ENCODE measurements at places on chromosomes 12 and 14. TPM values are rescaled to one million over a fixed set of nuclear protein-coding genes. Genes with fewer than 3 reads are reported as not detected.

Gene CATSPERB
- total RNA-seq, result 0.91 TPM

Gene UBE3B
- total RNA-seq, result 37.6 TPM

Gene BDKRB1
- total RNA-seq, result not detected

Gene OLR1
- not detected for total RNA-seq

Gene CD4
- 141 TPM for total RNA-seq

Gene CMA1
- total RNA-seq, result not detected

Gene PLEKHD1
- not detected for total RNA-seq

Gene ERBB3
- total RNA-seq, result 1.9 TPM

Gene NKX2-1
- total RNA-seq, result not detected

- H3K27me3 ChIP-seq, result peaks cover 21% of the 10 kb centered on the region
- no peak overlapping the region for H3K27ac ChIP-seq
- no peaks in the 10 kb centered on the region for H3K36me3 ChIP-seq
- DNase-seq, result no peak
- H3K4me1 ChIP-seq, result no peaks in the 10 kb centered on the region
These were observed 20.4 kb upstream of the RNF212B start for GRCh38 chr14:23217032-23218020.

GRCh38 chr14:102182936-102183619 lies 43.4 kb downstream of the WDR20 start:
- H3K36me3 ChIP-seq, result no peaks in the 10 kb centered on the region
- H3K4me3 ChIP-seq, result peak overlapping the region; percentile 88
- H3K27ac ChIP-seq, result peak overlapping the region; percentile 89
- peaks cover 76% of the 10 kb centered on the region for H3K4me1 ChIP-seq

DNA sequence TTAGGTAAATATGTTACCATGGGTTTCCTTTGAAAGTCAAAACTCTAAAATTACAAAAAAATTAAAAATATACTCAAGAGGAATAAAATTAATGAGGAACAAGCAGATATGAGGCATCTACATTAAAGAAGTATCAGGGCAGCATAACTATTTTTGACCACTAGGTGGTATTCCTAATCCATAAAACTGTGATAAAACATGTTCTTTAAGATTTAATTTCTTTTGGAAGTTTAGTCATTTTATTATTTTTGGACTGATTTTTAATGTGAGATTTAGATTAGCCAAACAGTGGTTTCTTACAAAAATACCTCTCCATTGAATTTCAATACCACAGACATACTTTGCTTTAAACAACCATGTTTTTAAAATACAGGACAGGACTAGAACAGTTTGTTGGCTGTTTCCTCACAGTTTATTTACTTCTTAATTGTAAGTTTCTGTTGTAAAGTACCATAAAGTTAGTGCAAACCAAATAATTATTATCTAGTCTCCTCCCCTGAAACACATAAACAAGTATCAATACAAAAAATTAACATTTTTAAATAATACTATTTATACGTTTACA lies 49.8 kb downstream of the NTS start:
- no peak overlapping the region for H3K4me3 ChIP-seq
- H3K36me3 ChIP-seq, result no peaks in the 10 kb centered on the region
- H3K4me1 ChIP-seq, result no peaks in the 10 kb centered on the region
- H3K27ac ChIP-seq, result no peak overlapping the region
- no peaks in the 10 kb centered on the region for H3K27me3 ChIP-seq
- no peak for DNase-seq

GRCh38 chr14:23185063-23185462 lies 1.6 kb upstream of the SLC7A8 start:
- no peaks in the 10 kb centered on the region for H3K4me1 ChIP-seq
- H3K36me3 ChIP-seq, result no peaks in the 10 kb centered on the region
- H3K27me3 ChIP-seq, result no peaks in the 10 kb centered on the region
- DNase-seq, result no peak
- H3K27ac ChIP-seq, result no peak overlapping the region

- peaks cover 15% of the 10 kb centered on the region for H3K27me3 ChIP-seq
- H3K4me3 ChIP-seq, result no peak overlapping the region
- H3K27ac ChIP-seq, result no peak overlapping the region
- no peak for DNase-seq
These were observed 3.6 kb upstream of the IGFBP6 start for GRCh38 chr12:53093777-53094393.

DNA sequence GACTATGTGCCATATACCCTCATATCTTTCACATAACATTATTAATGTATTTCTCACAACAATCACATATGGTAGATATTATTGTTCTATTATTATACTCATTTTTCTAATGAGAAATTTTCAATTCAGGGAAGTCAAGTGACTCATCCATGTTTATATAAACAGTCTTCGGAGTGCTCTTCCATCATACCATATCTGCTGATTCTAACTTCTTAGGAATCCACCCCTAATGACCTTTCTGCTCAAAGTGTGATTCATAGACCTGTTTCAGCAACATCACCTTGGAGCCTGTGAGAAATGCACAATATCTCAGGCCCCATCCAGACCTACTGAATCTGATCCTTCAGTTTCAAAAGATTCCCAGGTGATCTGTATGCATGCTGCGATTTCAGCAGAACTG lies 39.8 kb upstream of the OVCH1 start:
- no peak overlapping the region for H3K27ac ChIP-seq
- no peaks in the 10 kb centered on the region for H3K36me3 ChIP-seq
- DNase-seq, result no peak
- peaks cover 17% of the 10 kb centered on the region for H3K27me3 ChIP-seq

GRCh38 chr12:49864798-49865090 lies 21.8 kb upstream of the BCDIN3D start:
- H3K36me3 ChIP-seq, result no peaks in the 10 kb centered on the region
- no peak for DNase-seq
- H3K4me3 ChIP-seq, result no peak overlapping the region
- no peak overlapping the region for H3K27ac ChIP-seq
- no peaks in the 10 kb centered on the region for H3K27me3 ChIP-seq
- H3K4me1 ChIP-seq, result peaks cover 7% of the 10 kb centered on the region

DNA sequence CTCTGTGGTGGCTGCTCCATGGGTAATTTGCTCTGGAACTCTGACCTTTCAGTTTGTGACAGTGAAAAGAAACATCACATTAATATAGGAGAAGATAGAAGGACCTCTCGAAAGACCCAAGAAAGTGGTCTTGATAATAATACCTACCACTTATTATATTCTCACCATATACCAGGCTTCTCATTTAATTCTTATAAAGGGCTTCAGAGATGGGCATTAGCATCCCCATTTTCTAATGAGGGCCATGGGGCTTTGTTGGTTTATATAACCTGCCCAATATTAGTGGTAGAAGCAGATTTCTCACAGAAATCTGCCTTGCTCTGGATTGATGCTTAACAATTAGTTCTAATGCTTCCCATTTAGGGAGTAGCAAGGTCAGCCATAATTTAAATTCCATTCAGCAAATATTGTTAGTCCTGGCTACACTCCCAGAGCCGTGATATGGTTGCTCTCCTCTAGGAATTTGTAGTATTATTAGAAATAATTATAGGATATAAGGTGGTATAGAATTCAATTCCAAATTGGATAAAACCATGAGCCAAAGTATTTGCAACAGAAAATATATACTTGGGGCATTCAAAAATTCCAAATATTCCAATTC lies 7.4 kb upstream of the AMIGO2 start:
- peaks cover 2% of the 10 kb centered on the region for H3K36me3 ChIP-seq
- DNase-seq, result no peak
- peaks cover 52% of the 10 kb centered on the region for H3K4me1 ChIP-seq
- H3K27ac ChIP-seq, result no peak overlapping the region
- H3K4me3 ChIP-seq, result no peak overlapping the region

GRCh38 chr12:55737581-55738122 lies 5.3 kb upstream of the GDF11 start:
- H3K27me3 ChIP-seq, result no peaks in the 10 kb centered on the region
- peak overlapping the region; percentile 81 for H3K4me3 ChIP-seq
- no peak for DNase-seq
- H3K36me3 ChIP-seq, result no peaks in the 10 kb centered on the region
- peaks cover 24% of the 10 kb centered on the region for H3K4me1 ChIP-seq
- peak overlapping the region; percentile 49 for H3K27ac ChIP-seq

GRCh38 chr14:98608071-98609060 lies 663.6 kb downstream of the BCL11B start:
- H3K4me3 ChIP-seq, result no peak overlapping the region
- H3K27me3 ChIP-seq, result no peaks in the 10 kb centered on the region
- H3K4me1 ChIP-seq, result peaks cover 11% of the 10 kb centered on the region
- H3K36me3 ChIP-seq, result no peaks in the 10 kb centered on the region
- DNase-seq, result no peak

DNA sequence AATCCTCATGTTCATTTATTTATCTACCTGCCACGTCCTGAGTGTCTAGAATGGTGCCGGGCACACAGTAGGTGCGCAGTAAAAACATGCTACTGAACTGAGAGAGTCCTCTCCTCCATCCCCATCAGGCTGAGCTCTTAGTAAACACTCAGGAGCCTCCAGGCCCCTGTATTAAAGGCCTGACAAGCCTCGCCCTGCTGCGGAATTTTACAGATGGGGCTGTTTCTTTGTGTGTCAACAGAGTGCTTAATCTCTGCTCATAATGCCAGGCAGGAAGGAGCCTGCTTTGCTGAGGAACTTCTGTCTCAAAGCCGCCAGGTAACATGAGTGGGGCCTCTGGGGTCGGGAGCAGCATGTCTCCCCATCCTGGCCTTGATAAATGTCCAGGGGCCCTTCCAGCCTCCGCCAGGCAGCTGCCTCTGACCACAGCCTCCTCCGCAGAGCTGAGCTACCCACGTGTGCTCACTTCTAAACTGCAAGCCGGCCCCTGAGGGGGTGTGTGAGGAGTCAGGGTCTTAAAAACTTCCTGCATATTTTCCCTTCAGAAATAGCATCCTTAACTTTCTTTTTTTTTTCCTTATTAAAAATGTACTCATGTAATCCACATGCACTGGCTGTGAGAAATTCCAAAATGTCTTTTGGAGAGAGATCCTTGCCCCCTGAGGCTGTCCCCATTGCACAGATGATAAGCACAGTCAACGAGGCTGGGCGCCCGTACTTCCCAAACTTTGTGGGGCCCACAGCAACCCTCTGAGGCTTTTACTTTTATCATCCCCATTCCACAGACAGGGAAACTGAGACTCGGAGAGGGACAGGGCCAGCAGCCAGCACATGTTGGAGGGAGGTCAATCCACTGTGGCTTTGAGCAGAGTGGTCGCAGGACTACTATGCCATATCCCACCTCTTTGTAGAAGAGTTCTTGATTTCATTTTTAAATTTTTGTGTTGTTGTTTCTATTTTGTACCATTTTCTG lies 116.0 kb upstream of the NCOR2 start:
- no peaks in the 10 kb centered on the region for H3K36me3 ChIP-seq
- H3K27me3 ChIP-seq, result peaks cover 24% of the 10 kb centered on the region
- DNase-seq, result no peak
- no peak overlapping the region for H3K27ac ChIP-seq
- H3K4me3 ChIP-seq, result no peak overlapping the region

DNA sequence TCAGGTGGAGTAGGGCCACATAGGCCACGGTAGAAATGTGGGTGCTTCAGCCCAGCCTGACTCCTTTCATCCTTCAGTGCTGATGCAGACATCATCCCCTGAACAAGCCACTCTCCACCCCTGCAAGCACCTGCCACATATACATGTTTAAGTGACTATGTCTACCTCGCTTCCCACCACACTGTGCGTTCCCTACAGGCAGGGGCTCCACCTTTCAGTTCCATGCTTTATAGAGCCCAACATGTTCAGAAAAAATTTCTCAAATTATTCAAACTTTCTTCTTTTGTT lies 11.6 kb downstream of the SLC7A7 start:
- H3K4me3 ChIP-seq, result no peak overlapping the region
- H3K27ac ChIP-seq, result no peak overlapping the region
- H3K27me3 ChIP-seq, result peaks cover 34% of the 10 kb centered on the region
- DNase-seq, result no peak
- no peaks in the 10 kb centered on the region for H3K36me3 ChIP-seq
- H3K4me1 ChIP-seq, result no peaks in the 10 kb centered on the region

DNA sequence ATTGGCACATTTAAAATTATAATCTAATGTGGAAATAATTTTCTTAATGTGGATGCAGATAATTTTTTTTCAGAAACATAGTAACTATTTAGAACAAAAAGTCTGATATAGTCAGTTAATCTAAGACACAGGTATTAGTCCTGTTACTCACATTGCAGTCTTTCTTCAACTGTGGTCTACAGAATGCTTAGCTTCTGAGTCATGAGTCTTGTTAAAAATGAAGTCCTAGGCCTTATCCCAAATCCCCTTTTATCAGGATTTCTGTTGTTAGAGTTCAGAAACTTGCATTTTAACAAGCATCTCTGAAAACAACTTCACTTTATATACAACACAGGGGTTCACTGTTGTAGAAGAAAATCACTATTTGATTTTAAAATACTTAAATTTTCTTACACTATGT lies 112.2 kb downstream of the SLC16A7 start:
- no peaks in the 10 kb centered on the region for H3K27me3 ChIP-seq
- no peak for DNase-seq
- H3K36me3 ChIP-seq, result peaks cover 7% of the 10 kb centered on the region

- H3K36me3 ChIP-seq, result peaks cover 11% of the 10 kb centered on the region
- no peak overlapping the region for H3K27ac ChIP-seq
- H3K4me3 ChIP-seq, result no peak overlapping the region
- H3K27me3 ChIP-seq, result no peaks in the 10 kb centered on the region
- H3K4me1 ChIP-seq, result peaks cover 15% of the 10 kb centered on the region
- DNase-seq, result no peak
These were observed 65.9 kb downstream of the ITPR2 start for GRCh38 chr12:26767116-26767515.
